ENCODE measurements at places on chromosomes 11 and 22.

DNA sequence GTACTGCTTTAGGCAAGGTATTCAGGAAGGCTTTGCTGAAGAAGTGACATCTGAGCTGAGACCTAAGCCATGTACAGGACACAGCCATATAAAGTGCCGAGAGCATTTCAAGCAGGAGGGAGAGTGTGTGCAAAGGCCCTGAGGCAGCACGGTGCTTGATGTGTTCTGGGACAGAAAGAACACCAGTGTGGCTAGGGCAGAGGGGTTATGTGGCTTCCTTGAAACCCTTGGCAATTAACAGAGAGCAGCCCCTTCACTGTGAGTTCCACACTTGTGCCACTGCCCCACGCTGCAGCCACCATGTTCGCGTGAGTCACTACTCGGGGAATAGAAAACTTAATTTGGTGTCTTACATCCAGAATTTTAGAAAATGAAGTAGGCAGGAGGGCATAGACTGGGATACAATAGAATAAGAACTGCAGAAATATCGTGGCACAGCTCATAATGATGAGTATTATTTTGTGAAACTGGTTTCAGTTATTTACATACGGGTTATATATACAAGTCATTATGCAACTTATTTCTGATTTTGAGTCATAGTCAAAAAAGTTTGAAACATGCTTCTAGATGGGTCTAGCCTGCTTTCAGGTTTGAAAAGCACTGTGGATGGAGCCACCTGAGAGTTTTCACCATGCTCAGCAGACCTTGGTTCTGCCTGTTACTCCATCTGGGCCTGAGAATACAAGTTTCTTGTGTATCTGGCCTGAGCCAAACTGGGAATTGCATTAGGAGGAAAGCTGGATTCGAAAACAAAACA lies 11.8 kb downstream of the IL10RA start:
- no peak for DNase-seq

GRCh38 chr11:5705688-5706087 lies 16.1 kb downstream of the TRIM22 start:
- no peak for DNase-seq

GRCh38 chr22:29332886-29333496 lies 17.5 kb upstream of the RASL10A start:
- DNase-seq = no peak

DNA sequence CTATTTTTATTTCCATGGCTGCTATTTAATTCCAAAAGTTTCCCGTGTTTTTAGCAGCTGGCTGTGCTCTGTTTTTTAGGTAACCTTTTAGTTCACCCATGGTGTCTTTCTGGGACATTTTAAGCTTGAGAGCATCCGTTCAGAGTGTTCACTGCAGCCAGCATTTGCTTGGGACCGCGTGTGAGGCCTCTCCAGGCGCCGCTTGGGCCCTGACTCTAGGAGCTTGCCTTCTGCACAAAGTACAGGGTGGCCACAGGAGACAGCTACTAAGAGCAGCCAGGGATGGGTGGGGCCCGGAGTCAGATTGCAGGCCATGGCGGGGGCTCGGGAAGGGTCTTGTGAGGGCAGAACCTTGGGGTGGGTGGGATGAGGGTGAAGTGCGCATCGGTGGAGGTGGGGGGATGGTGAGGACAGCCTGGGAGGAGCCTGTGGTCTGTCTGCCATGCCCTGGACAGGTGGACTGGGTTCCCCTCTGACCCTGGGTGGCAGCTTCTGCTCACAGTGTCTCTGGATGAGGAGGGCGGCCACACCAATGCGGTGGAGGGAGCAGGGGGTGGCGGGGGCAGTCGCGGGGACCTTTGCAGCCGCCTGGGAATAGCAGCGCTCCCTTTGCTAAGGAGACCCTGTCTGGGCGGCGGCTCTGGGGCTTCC lies 288.1 kb downstream of the TBC1D22A start:
- DNase-seq = no peak

GRCh38 chr11:27524155-27524554 lies 17.6 kb upstream of the LIN7C start:
- DNase-seq = no peak

- no peak for DNase-seq
Measured at GRCh38 chr11:103688924-103689323, 347.5 kb upstream of the DDI1 start.

GRCh38 chr22:30077279-30077880 lies 2.9 kb upstream of the HORMAD2 start:
- no peak for DNase-seq

GRCh38 chr22:18059473-18059872 lies 18.3 kb upstream of the PEX26 start:
- no peak for DNase-seq

GRCh38 chr11:64379817-64380709 lies 21.1 kb downstream of the RPS6KA4 start:
- DNase-seq = no peak

GRCh38 chr22:26922806-26923205 lies 265.4 kb downstream of the MIAT start:
- DNase-seq = no peak

- no peak for DNase-seq
Measured at GRCh38 chr22:45524157-45524556, 21.5 kb downstream of the FBLN1 start.

DNA sequence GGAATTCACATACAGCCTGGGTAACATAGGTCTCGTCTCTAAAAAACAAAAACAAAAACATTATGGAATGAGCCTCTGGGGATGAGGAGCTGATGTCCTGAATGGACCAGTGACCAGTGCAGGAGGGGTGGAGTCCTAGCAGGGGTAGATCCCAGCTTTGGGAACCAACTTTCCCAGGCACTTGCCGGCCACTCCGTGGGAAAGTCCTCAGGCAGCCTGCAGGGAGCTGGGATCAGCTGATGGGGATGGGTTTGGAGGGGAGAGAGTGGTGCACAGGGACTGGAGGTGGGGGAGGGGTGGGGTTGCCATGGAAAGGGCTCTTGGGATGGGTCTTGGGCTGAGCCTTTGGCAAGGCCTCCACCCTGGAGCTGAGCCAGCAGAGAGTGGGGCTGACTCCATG lies 19.1 kb downstream of the MGAT3 start:
- DNase-seq = no peak

- no peak for DNase-seq
Measured at GRCh38 chr11:64165481-64165841, 452 bp downstream of the MACROD1 start.

Data from NCI-H1694 treated with DMSO at 0.1 percent for 48 hours (cell line).